ENCODE measurements at places on chromosomes 11 and 22.
A peak's percentile ranks its signal among the peaks of the same experiment; 100 is the strongest.

GRCh38 chr11:108196901-108197300 lies 25.5 kb downstream of the NPAT start:
- peaks cover 30% of the 10 kb centered on the region for H3K4me1 ChIP-seq
- peak overlapping the region; percentile 79 for H3K27ac ChIP-seq
- peak; percentile 8 for ATAC-seq

DNA sequence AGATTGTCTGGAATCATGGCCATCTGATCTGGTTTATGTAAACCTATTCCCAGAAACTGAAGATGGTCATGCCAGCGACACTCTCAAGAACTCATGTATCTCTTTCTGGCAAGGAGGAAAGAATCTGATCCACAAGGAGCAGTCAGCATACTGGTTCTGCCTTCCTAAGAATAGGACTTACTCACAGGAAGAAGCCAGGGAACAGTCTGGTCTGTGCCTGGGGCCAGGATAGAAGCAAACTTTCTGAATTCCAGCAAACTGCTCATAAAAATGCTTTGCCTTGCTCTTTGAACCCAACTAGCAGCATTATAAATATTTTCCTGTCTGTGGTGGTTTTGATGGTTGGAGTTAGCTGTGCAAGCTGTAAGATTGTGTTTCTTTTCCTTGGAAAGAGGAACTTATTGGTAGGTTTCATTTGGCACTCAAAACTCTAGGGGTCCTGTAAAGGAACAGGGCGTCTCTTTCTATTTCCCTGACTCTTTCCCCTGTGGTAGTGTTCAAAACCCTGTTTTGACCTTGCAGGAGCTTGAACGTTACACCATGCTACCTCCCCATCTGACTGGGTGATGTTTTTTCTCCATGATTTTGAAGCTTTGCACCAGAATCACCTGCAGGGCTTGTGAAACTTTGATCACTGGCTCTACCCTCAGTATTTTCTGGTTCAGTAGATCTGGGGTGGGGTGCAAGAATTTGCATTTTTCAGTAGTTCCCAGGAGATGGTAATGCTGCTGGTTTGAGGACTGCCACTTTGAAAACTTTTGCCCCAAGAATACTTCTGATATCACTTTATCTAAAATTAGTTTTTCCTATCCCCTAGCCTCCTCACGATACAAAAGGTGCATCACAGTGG lies 627.8 kb upstream of the ANO5 start:
- no peak for ATAC-seq

DNA sequence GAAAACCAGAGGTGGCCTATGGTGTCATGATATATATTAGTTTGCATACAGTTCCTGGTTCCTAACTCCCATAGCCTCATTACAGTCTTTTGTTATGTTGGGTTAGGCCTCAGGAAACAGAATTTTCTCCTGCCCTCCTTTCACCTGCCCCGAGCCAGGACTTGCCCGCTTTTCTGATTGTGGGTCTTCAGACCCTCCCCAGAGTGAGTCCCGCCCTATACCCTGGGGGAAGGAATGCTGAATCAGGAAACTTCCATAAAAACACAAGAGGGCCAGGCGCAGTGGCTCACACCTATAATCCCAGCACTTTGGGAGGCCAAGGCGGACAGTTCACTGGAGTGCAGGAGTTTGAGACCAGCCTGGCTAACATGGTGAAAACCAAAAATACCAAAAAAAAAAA lies 70.9 kb downstream of the SLC35F2 start:
- no peak overlapping the region for H3K27ac ChIP-seq
- no peak for ATAC-seq
- no peaks in the 10 kb centered on the region for H3K4me1 ChIP-seq
- H3K4me3 ChIP-seq = no peak overlapping the region
- no peaks in the 10 kb centered on the region for H3K27me3 ChIP-seq
- H3K36me3 ChIP-seq = peaks cover 26% of the 10 kb centered on the region

GRCh38 chr11:45816614-45817013 lies 11.7 kb downstream of the SLC35C1 start:
- no peak overlapping the region for H3K4me3 ChIP-seq
- H3K36me3 ChIP-seq = peaks cover 6% of the 10 kb centered on the region
- no peak overlapping the region for H3K27ac ChIP-seq
- no peaks in the 10 kb centered on the region for H3K4me1 ChIP-seq

GRCh38 chr11:31772412-31772811 lies 38.7 kb downstream of the PAX6 start:
- H3K27me3 ChIP-seq = no peaks in the 10 kb centered on the region
- H3K27ac ChIP-seq = no peak overlapping the region
- ATAC-seq = no peak
- H3K36me3 ChIP-seq = peaks cover 10% of the 10 kb centered on the region
- H3K4me3 ChIP-seq = no peak overlapping the region
- no peaks in the 10 kb centered on the region for H3K4me1 ChIP-seq

- no peak overlapping the region for H3K4me3 ChIP-seq
- H3K36me3 ChIP-seq = no peaks in the 10 kb centered on the region
- no peak for ATAC-seq
Observed at GRCh38 chr11:134397304-134398078, 14.6 kb downstream of the B3GAT1 start.

- no peak for ATAC-seq
- no peak overlapping the region for H3K27ac ChIP-seq
- H3K4me1 ChIP-seq = no peaks in the 10 kb centered on the region
- H3K27me3 ChIP-seq = peaks cover 15% of the 10 kb centered on the region
Observed at GRCh38 chr11:10350334-10350733, 45.5 kb downstream of the ADM start.

DNA sequence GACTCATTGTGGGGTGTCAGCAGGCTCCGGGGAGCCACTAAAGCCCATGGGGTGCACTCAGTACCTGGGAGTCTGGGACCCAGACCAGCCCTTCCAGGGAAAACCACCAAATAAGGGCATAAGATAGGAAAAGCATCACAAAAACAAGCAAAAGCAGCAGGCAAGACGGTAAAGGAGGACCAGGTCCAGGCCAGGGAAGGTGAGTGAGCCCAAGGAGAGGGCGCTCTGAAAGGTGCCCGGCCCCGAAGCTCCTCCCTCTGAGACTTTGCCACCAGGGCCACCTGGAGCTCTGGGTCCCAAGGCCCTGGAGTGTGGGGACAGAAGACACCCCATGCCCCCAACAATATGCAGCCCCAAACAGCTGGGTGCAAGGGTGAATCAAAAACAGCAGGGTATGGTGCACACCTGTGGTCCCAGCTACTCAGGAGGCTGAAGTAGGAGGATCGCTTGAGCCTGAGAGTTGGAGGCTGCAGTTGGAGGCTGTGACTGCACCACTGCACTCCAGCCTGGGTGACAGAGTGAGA lies 5.2 kb upstream of the IL17REL start:
- peaks cover 5% of the 10 kb centered on the region for H3K36me3 ChIP-seq
- H3K4me3 ChIP-seq = no peak overlapping the region
- no peaks in the 10 kb centered on the region for H3K27me3 ChIP-seq
- no peak for ATAC-seq
- peak overlapping the region; percentile 41 for H3K27ac ChIP-seq
- H3K4me1 ChIP-seq = peaks cover 26% of the 10 kb centered on the region

GRCh38 chr22:41845380-41846267 lies 12.7 kb downstream of the SREBF2 start:
- peak overlapping the region; percentile 92 for H3K27ac ChIP-seq
- no peaks in the 10 kb centered on the region for H3K27me3 ChIP-seq
- ATAC-seq = no peak
- peaks cover 78% of the 10 kb centered on the region for H3K36me3 ChIP-seq

GRCh38 chr22:32842486-32842885 lies 41.0 kb downstream of the TIMP3 start:
- H3K27ac ChIP-seq = no peak overlapping the region
- no peak for ATAC-seq
- peaks cover 21% of the 10 kb centered on the region for H3K27me3 ChIP-seq
- H3K36me3 ChIP-seq = no peaks in the 10 kb centered on the region
- H3K4me1 ChIP-seq = no peaks in the 10 kb centered on the region

GRCh38 chr11:129251067-129251466 lies 58.9 kb upstream of the ARHGAP32 start:
- no peak overlapping the region for H3K27ac ChIP-seq
- no peaks in the 10 kb centered on the region for H3K4me1 ChIP-seq
- ATAC-seq = no peak
- peaks cover 6% of the 10 kb centered on the region for H3K27me3 ChIP-seq

- no peaks in the 10 kb centered on the region for H3K36me3 ChIP-seq
- no peak overlapping the region for H3K27ac ChIP-seq
- H3K27me3 ChIP-seq = no peaks in the 10 kb centered on the region
- no peak for ATAC-seq
- H3K4me3 ChIP-seq = no peak overlapping the region
Observed at GRCh38 chr11:21121991-21122390, 452.6 kb downstream of the NELL1 start.

DNA sequence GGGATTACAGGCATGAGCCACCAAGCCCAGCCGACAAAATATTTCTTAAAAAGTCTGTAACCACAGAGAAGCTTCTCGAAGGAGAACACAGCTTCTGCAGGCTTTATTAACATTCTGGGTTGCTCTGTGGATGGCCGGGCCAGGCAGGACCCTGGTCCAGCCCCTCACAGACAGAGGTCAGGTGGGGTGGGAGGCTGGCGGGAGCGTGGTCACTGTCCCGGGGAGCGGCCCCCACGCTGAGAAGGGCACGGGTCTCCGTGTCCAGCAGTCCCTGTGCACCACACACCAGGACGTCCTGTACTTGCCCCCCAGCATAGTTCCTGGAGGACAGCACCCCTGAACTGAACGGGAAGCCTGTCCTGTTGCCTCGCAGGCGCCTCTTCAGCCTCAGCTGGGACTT lies 19.4 kb downstream of the DRD4 start:
- H3K4me3 ChIP-seq = no peak overlapping the region
- no peaks in the 10 kb centered on the region for H3K4me1 ChIP-seq
- H3K27ac ChIP-seq = no peak overlapping the region

- H3K4me1 ChIP-seq = no peaks in the 10 kb centered on the region
- ATAC-seq = no peak
- peaks cover 12% of the 10 kb centered on the region for H3K27me3 ChIP-seq
- H3K27ac ChIP-seq = no peak overlapping the region
- H3K4me3 ChIP-seq = no peak overlapping the region
Observed at GRCh38 chr11:30155428-30155827, 75.4 kb upstream of the FSHB start.

DNA sequence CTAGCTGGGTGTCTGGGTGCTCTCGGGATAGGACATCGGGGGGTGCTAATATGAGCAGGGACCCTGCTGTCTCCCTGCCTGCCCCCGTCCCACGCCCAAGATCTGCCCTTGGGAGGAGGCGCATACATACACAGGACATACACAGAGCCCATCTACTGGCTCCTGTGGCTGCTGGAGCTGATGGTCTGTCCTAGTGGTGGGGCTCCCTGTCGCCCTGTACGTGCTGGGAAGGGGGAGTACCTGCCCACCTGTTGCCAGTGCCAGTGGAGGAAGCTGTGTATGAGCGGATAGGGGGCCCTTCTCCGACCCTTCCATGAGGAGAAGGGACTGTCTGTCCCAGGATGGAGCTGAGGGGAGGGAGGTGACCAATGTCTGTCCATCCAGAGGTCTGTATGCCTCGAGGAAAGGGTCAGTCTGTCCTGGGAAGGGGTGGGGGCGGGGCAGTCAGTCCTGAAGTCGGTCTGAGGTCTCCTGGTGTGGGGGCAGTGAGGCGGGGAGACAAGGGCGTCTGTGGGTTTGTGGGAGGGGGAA lies 952 bp downstream of the TBC1D10A start:
- peaks cover 38% of the 10 kb centered on the region for H3K4me1 ChIP-seq
- peak overlapping the region; percentile 87 for H3K4me3 ChIP-seq
- H3K27me3 ChIP-seq = no peaks in the 10 kb centered on the region
- H3K36me3 ChIP-seq = peaks cover 62% of the 10 kb centered on the region
- ATAC-seq = no peak

GRCh38 chr22:23218867-23219251 lies 38.5 kb downstream of the BCR start:
- H3K4me3 ChIP-seq = peak overlapping the region; percentile 78
- H3K36me3 ChIP-seq = peaks cover 4% of the 10 kb centered on the region
- peaks cover 74% of the 10 kb centered on the region for H3K4me1 ChIP-seq
- no peak for ATAC-seq
- H3K27ac ChIP-seq = peak overlapping the region; percentile 87

- peak within 1 kb of the TSS; percentile 31 for H3K4me3 ChIP-seq
- no peaks in the 10 kb centered on the region for H3K4me1 ChIP-seq
- no peak within 1 kb of the TSS for H3K27ac ChIP-seq
- peaks cover 30% of the 10 kb centered on the region for H3K27me3 ChIP-seq
- no peaks in the 10 kb centered on the region for H3K36me3 ChIP-seq
Observed at GRCh38 chr11:104164028-104164520, at the start of gene PDGFD. Gene PDGFD (minus strand): TSS chr11:104164147.

Measured in activated T-helper 17 cell treated with anti-CD3 and anti-CD28 coated beads, Interleukin-2, amount 50 U/mL, for 72 hours (primary cell).